ENCODE measurements at places on chromosomes 3 and 15.
A peak's percentile ranks its signal among the peaks of the same experiment; 100 is the strongest.

- DNase-seq: no peak
Measured at GRCh38 chr3:159604151-159604581, 384.5 kb upstream of the IL12A start.

DNA sequence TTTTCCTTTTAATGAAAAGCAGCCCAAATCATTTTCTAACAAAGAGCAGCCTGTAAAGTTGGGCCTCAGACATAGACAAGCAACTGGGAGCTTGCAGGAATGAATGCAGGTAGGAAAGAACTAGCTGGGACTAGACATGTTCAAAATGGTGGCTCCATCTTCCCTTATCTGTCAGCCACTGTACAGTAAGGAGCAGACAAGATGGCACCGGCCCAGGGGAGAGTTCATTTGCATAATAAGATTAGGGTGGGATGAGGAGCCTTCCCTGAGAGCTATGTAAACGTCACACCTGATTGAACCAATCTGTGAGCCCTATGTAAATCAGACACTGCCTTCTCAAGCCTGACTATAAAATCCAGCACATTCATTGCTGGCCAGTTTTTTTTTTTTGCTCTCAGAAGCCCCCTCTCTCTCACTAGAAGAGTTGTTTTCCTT is 59.7 kb upstream of the GK5 start:
- DNase-seq: no peak

DNA sequence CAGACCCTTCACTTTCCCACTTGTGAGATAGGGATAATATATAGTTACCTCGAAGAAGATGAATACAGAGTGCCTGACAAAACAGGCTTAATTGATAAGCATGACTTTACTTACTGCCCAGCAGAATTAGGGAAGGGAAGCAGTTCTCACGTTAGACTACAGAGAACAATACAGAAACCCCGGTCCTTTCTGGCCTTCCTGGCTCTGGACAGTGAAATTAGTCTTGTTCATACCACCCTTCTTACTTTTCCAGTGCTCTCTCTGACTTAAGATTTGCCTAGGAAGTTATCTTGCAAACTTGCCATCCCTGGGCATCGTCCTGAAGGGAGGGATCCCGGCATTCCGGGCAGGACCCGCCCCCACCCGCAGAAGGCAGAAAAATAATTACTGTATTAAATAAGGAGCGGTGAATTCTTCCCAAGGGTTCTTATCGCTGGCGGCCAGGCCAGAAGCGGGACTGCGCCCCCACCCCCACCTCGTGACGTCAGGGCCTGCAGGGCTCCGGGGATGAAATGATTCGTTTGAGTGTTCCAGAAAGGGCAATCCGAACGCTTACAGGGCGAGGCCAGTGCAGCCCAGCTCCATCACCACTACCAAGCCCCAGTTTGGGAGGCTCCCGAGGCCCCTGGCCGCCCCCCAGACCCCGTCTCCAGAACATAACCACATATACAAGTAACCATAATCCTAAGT is 8.4 kb downstream of the SOX2 start:
- DNase-seq: no peak

GRCh38 chr15:101001796-101002195 is 82.6 kb downstream of the LRRK1 start:
- DNase-seq: no peak

DNA sequence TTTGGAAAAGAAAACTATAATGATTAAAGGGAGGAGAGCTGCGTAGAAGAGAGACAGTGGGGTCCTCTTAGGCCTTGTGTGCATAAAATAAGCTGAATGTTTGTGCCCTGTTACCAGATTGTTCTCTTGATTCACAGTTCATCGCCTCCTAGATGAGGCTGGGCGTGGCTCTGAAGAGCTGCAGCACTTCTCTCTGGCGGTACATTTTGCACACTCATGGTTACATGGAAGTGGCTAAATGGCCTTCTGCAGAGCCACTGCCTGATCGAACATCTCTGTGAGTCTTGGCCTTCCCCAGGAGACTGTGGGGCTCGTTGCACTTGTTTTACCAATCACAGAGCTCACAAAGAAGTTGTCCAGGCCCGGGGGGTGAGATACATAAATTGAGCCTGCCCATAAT is 208.8 kb downstream of the GABRG3 start:
- no peak for DNase-seq

- no peak for DNase-seq
Measured at GRCh38 chr3:170330366-170330765, 27.1 kb upstream of the SKIL start.

DNA sequence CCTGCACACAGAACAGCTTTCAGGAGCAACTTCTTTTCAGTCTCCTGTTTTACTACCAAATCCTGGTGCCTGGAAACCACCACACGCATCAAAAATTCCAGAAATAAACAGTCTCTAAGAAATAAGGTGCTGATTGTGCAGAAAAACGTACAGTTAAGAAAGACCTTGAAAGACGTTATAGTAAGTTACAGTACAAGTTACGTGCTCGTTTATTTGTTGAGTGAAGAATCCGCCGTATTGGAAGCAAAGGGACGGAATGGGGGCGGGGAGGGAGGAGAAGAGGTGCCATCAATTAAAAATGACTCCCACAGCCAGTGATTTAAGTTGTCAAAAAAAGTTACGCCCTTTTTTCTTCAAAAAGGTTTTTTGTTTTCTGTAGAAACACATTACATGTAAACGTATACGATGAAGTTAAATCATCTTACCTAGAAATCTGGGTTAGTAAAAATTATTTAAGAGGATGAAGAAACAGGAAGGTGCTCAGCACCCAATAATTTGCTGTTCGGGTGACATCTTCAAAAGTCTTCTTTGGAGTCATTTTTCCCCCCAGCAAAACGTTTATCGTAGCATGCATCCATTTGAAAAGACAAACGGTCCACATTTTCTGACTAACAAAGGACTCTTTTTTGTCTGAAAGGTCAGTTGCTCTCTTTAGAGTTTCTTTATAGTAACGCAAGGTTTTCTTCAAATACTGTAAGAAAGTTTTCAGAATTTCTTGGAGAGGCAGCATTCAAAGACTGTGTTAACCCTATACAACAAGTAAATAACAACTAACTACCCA is 782 bp upstream of the UACA start:
- no peak for DNase-seq

DNA sequence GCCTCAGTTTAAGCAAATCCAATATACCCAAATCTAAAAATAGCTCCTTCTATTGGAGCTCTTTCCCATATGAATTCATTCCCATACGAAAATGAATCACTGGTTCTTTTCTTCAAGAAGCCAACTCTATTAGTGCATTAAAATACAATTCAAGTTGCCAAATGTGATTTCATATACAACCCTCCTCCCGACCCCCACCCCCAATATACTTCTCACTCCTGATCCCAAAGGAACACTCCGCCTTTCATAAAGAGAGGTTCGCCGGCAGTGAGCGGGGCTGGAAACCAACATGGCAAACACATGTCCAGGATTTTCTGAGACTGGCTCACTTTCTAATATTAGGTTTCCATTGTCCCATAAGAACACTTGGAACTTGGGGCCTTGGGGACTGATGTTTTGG is 48.5 kb downstream of the MAGEF1 start:
- no peak for DNase-seq

DNA sequence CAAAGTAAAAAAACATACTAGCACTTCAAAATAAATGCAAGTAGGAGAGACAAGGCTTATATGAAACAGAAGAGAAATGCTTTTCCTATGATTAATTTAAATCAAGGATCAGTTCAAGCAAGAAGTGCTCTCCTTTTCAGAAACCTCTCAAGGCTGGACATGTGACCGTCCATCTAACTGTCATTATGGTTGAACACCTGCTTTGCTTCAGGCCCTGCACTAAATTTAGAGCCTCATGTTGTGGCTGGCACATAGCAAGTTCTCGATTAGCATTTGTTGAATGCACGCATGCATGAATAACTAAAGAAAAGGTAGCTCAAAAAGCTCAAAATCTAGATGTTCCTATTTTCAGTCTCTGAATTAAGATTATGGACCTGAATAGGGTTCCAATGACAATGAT is 82.0 kb downstream of the SV2B start:
- no peak for DNase-seq

- DNase-seq: peak; percentile 50
Measured at GRCh38 chr15:75042730-75043508, 19.5 kb downstream of the PPCDC start.

- DNase-seq: no peak
Measured at GRCh38 chr3:72655131-72655551, 193.1 kb downstream of the SHQ1 start.

- DNase-seq: no peak
Measured at GRCh38 chr3:27289769-27290413, 79.3 kb downstream of the NEK10 start.

DNA sequence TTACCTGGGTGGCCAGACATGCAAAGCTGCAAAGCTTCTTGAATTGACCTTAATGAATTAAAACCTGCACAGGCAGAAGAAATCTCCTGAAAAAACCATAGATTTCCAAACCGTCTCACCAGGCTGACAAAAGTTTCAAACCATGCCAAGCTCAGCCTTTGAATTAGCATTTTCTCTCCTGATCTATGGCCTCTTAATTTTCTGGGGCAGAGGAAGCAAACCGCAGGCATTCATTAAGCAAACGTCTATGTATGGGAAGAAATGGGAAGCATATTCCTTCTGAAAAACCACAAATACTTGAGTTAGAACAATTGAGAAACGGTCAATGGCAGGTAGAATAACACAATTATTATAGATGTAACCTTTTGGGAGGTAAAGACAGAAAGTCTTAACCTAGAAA is 500.2 kb upstream of the NR2F2 start:
- no peak for DNase-seq

- DNase-seq: no peak
Measured at GRCh38 chr3:61530355-61530754, 31.0 kb upstream of the PTPRG start.

DNA sequence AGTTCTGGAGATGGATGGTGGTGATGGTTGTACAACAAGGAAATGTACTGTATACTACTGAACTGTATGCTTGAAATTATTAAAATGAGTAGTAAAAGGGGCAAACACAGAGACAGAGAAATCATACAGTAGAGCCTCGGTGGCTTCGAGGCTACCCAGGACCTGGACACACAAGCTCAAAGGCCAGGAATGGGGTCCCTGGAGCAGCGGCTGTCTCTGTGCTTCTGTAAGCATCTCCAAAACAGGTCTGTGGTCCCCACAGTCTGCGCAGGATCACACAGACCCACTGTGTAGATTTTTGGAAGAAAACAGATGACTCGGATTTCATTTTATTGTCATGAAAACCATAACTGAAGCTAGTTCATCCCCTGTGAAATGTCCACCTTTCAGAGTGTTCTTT is 39.7 kb downstream of the PGPEP1L start:
- DNase-seq: no peak

DNA sequence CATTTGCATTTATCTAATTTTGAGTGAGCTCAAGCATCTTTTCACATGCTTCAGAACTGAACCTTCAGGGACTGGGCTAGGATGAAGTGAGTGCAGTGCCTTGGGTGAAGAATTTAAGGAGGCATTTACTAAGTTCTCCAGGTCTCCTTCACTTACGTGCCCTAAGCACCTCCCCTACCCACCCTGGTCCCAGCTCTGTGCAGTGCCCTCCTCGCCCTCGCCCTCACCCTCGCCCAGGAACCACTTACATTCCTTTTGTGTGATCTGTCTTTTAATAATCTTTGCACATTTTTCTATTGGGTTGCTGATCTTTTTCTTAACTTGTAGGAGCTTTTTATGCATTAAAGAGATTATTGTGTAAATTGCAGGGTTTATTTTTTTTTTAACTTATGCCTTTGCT is 322.6 kb downstream of the THSD4 start:
- DNase-seq: no peak

DNA sequence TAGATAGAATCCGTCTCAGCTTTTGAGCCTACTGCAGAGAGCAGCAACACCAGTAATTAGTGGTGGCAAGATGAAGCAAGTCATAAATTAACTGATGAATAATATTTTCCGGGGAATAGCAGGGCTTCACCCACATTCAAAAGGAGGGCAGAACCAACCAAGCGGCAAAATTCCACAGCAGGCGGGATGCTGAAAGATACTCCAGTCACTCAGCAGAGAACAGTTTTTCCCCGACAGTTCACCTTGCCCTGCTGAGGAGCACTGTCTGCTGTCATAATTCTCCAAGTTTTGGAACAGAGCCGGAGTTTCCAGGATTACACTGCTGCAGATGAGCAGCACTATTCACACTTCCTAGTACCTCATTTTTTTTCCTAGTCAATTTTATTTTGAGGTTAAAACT is 274.7 kb downstream of the CD47 start:
- DNase-seq: no peak

GRCh38 chr3:153023896-153024295 is 138.1 kb upstream of the RAP2B start:
- DNase-seq: no peak

GRCh38 chr3:171261487-171261886 is 198.7 kb downstream of the TNIK start:
- DNase-seq: no peak

DNA sequence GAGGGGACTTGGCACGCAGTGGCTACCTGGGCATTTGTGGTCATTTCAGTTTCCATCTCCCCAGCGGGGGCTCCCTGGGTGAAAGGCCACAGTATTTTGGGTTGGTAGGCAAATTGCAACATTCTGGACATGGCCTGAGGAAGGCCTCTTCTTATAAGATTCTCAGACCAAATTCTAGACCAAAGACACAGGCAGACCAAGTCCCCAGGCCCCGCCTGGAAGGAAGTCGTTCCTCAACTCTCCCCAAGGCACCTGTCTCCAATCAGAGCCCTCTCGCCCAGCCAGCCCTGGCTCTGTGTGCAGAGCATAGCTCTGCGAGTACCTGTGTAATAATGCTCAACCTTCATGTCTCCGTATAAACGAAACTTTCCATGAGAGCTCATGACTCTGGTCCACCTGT is 53.1 kb downstream of the GRIP2 start:
- DNase-seq: no peak

- no peak for DNase-seq
Measured at GRCh38 chr3:89925976-89926375, 818.6 kb downstream of the EPHA3 start.

- DNase-seq: no peak
Measured at GRCh38 chr15:67104510-67104909, 39.1 kb downstream of the SMAD3 start.

GRCh38 chr3:58325525-58325992 is 7.1 kb upstream of the PXK start:
- no peak for DNase-seq

GRCh38 chr3:71684046-71684756 is 41.0 kb downstream of the EIF4E3 start:
- no peak for DNase-seq

DNA sequence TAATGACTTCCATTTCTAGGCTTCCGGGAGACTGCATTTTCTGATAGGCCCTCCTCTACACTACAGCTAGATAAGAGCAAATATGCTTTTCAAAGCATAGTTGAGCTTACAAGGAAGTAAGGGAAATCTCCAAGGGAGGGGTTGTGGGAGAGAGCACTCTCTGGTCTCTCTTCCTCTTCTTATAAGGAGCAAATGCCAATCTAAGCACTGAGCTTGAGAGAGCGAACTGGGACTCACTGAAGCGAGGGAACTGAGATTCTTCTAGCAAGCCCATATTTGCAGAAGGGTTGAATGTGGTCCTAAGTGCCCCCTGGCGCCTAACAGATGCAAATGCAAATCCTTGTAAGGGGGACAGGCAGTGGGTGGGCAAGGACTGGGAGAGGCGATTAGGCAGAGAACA is 164.8 kb downstream of the ERC2 start:
- DNase-seq: no peak
